ENCODE measurements at places on chromosomes 7 and 10.

DNA sequence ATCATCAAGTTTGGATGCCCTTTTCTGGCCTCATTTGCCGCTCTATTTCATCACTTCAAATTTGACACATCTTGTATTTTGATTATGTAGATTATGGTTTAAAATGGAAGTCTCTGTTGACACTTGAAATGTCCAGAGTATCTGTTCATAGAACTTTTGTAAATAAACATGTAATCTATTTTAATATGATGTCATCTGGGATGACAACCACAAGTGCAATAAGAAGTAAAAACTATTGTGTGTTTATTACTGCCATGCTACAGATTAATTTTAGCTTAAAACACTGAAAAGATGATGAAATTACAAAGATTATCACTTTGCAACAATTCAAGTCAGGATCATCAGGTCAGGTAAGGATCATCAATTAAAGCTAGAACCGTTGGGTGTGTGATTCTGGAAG, 30.0 kb downstream of the CYP2C8 start:
- DNase-seq: no peak

DNA sequence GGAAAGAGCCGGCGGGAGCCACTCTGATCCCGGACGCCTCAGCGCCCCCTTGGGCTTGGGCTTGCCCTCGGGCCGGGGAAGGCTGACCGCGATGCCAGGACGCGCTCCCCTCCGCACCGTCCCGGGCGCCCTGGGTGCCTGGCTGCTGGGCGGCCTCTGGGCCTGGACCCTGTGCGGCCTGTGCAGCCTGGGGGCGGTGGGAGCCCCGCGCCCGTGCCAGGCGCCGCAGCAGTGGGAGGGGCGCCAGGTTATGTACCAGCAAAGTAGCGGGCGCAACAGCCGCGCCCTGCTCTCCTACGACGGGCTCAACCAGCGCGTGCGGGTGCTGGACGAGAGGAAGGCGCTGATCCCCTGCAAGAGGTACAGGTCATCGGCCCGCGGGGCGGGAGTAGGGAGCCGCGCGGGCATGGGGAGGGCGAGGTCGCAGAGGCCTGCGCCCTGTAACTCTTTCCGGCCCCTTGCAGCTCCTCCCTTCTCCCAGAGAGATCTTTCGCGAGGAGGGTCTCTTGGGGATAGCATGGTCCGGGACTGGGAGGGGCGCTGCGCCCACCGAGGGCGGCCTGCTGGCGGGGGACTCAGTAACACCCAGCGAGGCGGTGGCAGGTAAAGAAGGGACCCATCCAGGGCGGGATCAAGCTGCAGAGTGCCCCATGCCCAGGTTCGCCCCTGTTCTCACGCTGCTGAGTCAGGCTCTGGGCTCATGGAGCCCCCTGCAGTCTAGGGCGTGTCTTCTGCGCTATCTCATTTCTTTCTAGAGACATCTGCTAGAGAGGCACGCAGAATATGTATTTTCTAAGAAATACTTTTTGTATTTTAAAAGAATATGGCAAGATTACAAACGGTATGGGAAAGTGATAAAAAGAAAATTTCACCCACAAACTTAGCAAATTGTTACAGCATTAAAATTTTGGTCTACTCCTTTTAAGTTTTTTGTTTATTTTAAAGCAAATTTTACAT, 687 bp downstream of the EPDR1 start:
- DNase-seq: peak; percentile 82

GRCh38 chr10:80496555-80497172, 41.0 kb upstream of the SH2D4B start:
- DNase-seq: no peak

GRCh38 chr10:132645247-132645530, 107.6 kb downstream of the INPP5A start:
- no peak for DNase-seq

DNA sequence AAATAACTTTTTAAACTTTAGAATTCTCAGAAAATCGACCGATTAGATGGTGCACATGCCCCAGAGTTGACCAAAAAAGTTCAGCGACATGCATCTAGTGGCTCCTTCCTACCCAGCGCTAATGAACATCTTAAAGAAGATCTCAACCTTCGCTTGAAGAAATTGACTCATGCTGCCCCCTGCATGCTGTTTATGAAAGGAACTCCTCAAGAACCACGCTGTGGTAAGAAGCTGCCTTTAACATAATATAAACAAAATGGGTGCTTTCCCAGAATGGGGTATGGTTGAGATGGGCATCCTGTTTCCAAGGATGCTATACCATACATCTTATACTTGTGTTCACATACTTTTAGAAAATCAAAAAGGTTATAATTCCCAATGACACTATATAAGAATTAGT, 24.6 kb downstream of the GLRX3 start:
- DNase-seq: no peak

DNA sequence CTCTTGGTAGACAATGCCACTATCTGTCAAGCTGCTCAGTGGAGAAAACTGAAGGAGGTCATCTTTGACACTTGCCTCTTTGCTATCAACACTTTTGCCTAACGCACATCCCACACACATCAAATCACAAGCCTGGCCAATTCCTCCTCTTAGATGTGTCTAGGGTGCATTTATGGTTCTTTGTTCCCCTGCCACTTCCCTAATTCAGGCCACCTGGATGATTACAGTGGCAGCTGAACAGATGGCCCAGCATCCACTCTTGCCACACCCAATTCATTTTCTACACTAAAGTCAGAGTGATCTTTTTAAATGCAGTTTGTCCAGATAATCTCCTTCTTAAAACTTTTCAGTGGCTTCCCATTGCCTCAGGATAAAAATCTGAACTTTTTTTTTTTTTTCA, 58.6 kb downstream of the LAMB4 start:
- DNase-seq: no peak

DNA sequence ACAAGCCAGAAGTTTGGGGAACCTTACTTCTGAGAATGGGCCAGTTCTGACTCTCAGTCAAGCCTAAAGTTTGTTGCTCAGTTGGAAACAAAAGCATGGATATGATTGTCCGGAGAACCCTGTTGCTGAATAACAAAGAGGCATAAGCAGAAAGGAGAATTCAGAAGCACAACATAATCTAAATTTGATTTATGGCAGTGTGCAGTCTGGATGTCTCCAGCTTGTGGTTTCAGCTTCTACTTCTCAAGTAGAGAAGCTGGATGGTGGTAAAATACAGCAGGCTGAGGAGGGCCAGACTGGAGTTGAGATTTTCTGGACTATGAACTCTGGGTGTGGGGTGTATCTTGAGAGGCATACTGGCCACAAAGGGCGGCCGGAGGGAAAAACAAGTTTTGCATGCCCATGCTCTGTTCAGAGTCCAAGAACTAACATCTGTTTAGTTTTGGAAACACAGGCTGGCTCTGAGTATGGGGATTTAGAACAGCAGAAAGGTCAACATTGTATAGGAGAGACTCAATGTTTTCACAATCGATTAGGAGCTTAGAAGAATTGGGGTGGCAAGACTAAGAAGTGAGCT, 592.9 kb downstream of the CNTNAP2 start:
- no peak for DNase-seq

DNA sequence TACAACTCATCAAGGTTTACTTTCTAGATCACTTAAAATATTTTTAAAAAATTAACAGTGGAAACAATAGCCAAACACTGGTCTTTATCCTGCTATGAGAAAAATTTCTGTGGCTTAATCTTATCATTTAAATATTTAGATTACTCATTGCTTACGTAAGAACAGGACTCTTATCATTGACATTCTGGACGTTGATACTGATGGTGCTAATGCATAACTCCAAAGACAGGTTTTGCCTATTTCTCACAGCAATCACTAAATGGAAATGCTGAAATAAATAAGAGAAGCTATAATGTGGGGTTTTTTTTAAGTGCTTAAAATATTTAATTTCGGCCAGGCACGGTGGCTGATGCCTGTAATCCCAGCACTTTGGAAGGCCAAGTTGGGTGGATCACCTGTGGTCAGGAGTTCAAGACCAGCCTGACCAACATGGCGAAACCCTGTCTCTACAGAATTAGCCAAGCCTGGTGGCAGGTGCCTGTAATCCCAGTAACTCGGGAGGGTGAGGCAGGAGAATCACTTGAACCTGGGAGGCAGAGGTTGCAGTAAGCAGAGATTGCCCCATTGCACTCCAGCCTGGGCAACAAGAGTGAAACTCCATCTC, 195.0 kb downstream of the HGF start:
- DNase-seq: no peak

DNA sequence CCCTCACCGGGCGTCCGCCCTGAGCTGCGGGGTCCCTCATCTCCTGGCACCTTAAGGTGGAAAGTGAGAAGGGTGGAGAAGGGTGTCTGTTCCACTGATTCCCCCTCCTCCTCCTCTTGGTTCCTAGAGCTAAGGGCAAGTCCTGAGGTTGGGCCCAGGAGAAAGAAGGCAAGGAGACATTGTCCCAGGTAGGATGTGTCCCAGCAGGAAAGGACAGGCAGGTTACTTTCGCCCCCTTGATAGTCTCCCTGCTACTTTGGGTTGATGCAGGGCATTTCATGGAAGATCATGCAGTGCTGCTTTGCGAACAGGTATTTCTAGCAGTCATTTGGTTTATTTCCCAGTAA, 582 bp downstream of the STEAP2 start:
- DNase-seq: no peak

DNA sequence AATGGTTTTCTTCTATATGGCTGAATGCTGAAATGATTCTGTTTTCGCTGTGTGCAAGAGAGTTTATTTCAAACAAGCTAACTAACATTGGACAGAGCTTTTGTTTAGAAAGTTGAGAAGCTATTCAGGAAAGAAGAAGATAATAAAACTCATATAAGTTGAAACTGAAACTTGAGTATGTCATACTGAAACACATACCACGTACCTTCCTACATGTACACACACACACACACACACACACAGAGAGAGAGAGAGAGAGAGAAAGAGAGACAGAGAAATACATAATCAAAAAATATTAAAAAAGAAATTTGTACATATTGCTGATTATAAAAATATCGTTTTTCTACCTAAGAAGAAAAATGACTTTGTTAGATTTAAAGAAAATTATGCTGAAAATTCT, 561.9 kb upstream of the KCND2 start:
- no peak for DNase-seq

- DNase-seq: no peak
Observed at GRCh38 chr7:99371376-99371920, 3.1 kb upstream of the ARPC1B start.

GRCh38 chr7:79934727-79935126, 199.9 kb upstream of the GNAI1 start:
- DNase-seq: no peak

- DNase-seq: no peak
Observed at GRCh38 chr7:7565018-7565680, 1.5 kb upstream of the MIOS start.

GRCh38 chr10:30662814-30663213, 33.3 kb upstream of the LYZL2 start:
- DNase-seq: no peak

- DNase-seq: no peak
Observed at GRCh38 chr7:18320422-18320821, 175.1 kb upstream of the HDAC9 start.

GRCh38 chr10:102919246-102919959, 1.3 kb downstream of the CNNM2 start:
- peak; percentile 63 for DNase-seq

DNA sequence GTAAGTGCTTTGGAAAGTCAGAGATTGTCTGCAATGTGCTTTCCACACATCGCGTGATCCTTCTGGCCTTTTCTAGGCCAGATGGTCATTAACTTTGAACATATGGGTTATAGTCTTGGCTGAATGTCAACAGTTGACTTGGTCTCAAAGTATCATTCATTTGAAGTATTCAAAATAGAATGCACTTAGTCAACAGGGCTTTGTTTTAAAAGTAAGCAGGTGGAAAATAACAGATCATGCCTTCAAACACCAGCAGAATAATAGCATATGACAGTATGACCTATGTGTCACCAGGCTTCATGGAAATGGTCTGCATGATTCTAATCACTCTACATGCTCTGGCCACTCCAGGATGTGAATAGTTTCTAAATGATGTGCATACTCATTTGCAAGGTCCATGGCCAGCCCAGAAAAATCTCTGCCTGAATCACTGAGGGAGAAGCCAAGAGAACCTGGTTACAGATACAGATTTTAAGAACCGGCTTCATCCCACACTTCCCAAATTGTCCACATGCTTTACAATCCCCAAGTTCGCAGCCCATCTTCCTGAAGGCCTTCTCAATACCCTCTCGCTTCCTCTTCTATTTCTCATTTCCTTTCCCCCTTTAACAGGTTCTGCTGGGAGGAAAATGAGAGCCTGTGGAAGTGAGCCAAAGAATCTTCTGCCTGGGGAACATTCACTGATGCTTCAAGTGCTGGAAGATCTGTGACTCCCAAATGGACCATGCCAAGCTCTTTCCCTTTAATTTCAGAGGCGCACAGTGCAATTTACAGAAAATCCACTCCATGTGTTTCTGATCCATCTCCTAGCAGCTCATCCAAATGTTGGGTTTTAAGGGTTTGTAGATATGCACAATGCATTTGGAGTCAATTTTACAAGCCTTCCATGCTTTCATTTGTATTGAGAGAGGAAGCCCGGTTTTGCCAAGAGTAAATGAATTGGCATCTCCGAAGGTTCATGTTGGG, 122.8 kb upstream of the GDF10 start:
- DNase-seq: no peak

DNA sequence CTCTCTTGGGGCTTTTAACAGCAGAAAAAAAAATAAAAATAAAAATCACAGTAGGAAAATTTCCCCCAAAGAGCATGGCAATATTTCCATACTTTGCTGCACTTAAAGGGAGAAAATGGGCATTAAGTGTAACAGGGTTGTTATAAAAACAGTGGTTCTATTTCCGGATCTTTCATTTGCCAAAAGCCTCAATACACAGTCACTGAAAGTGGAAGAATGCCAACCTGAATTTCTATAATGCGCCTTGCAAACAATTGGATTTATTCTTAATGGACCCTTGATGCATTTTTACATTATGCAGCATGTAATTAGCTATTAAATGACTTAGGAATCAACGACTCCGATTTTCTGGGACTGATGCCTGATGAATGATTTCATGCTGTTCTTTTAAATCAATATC, 127.6 kb upstream of the NANOS1 start:
- no peak for DNase-seq

- DNase-seq: no peak
Observed at GRCh38 chr7:5001003-5001402, 42.0 kb upstream of the MMD2 start.

GRCh38 chr10:124995605-124996004, 53.7 kb downstream of the ZRANB1 start:
- DNase-seq: peak; percentile 32

- DNase-seq: no peak
Observed at GRCh38 chr7:99132595-99133321, 11.2 kb downstream of the SMURF1 start.

Measured in ecto neural progenitor cell (in vitro differentiated cells).